ENCODE measurements at places on chromosomes 16 and 17.
A peak's percentile ranks its signal among the peaks of the same experiment; 100 is the strongest.

- DNase-seq = no peak
Measured at GRCh38 chr17:40086150-40087044, 14.0 kb downstream of the NR1D1 start.

DNA sequence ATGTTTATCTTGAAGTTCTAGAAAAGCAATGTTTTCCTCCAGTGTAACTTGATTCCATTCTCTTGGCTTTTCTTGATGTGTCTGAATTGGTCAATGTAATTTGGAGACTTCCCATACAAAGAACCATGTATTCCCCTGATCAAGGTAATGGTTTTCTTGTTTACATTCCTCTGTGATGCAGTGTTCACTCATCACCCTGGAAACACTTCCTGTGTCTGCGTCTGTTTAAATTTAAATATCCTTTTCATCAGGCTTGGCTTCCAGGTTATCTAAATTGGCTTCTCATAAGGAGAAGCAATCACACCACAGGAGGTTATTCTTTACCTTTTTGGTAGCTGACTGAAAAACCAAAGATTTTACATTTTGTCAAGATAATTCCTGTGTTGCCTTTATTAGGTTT is 237.3 kb upstream of the WSCD1 start:
- peak; percentile 93 for DNase-seq

- DNase-seq = peak; percentile 83
Measured at GRCh38 chr16:81711657-81712319, 67.3 kb upstream of the PLCG2 start.

DNA sequence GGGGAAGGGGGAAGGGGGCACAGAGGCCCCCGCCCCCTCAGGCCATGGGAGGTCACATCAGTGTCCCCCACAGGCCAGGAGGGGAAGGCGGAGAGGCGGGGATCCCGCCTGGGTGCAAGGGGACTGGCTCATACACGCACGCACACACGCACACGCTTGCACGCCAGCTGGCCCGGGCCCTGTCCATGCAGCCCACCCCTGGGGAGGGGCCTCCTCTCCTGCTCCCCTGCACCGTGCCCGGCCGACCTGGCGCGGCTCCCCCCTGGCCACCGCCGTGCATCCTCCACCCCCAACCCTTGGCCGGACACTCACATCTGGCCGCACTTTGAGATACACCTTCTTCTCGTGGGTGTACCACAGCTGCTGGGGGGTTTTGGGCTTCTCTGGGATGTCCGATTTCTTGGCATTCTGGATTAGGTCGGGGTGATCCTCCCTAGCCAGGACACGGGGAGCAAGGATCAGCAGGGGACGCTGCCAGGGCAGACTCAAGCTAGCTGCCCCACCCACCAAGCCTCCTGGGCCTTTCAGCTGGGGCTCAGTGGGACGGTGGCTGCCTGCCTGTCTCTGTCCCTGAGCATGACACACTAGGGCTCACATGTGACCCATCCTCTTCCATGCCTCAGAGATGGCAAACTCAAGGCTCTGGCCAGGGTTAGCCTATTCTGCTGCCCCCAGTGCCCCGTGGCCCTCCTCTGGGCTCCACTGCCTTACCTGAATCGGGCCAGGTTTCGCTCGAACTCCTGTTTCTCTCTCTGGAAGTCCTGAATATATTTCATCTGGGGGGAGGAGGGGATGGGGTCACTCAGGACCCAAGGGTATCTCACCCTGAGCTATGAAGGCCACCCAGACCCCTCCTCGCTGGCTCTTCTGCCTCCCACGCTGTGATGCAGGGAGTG is 6.7 kb downstream of the UBTF start:
- no peak for DNase-seq

- no peak for DNase-seq
Measured at GRCh38 chr17:10612957-10613744, 44.0 kb downstream of the MYH3 start.

DNA sequence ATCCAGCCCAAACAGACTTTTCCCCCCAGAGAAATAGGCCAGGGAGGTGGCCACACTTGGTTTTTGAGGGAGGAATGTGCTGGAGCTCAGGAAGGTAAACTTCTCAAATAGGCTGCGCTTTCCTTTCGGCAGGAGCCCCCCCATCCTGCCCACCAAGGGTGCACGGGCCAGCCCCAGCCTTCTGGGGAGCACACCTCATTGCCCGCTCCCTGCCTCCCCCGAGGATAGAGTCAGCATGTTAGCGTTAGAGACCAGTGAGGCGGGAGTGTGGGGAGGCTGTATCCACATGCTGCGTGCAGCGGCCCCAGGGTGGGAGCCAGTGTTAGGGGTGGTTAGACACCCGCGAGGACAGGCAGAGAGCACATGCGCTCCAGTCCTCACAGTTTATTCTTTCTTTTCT is 42.3 kb downstream of the PIPOX start:
- DNase-seq = no peak

DNA sequence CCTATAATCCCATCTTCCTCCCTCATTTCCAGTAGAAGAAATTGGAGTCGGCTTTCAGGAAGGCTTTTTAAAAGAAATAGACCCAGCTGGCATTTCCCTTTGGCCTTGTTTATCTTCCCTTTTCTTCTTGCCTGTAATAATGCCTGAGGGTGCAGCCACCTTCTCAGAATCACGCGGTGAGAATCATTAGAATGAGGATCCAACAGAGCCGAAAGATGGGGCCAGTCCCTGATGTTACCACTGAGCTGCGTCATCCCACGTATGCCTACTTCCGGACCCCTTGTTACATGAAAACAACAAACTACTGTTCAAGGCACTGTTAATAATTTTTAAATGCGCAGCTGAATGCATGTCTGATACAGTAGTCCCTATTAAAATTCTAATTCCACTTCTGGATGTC is 24.1 kb downstream of the SDR42E1 start:
- DNase-seq = no peak

GRCh38 chr16:67396159-67397035 is 3.1 kb upstream of the TPPP3 start:
- DNase-seq = peak; percentile 34

DNA sequence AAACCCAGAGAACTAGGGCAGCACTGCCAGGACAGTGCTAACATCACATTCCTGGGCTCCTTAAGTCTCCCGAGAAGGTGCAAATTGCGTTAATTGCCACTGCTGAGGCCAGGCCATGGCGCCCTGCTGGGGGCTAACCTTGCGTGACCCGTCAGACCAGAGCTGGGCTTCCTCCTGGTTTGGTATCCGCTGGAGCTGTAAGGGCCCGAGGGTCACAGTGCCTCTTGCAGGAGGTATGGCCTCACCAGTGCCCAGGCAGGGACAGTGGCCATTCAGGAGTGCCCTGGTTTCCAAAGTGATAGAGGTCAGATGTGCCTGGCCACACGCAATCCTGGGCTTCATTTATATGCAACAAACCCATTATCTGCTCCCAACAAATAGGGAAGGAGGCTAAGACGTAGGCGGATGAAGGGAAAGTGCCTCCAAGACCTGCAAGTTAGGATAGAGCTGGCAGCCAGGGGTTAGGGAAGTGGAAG is 17.7 kb upstream of the ADCY9 start:
- no peak for DNase-seq

- DNase-seq = no peak
Measured at GRCh38 chr17:75645889-75646637, 12.8 kb downstream of the SMIM5 start.

- no peak for DNase-seq
Measured at GRCh38 chr17:42562388-42563142, 617 bp downstream of the COASY start.

- no peak for DNase-seq
Measured at GRCh38 chr16:26252598-26252997, 560.8 kb downstream of the HS3ST4 start.

DNA sequence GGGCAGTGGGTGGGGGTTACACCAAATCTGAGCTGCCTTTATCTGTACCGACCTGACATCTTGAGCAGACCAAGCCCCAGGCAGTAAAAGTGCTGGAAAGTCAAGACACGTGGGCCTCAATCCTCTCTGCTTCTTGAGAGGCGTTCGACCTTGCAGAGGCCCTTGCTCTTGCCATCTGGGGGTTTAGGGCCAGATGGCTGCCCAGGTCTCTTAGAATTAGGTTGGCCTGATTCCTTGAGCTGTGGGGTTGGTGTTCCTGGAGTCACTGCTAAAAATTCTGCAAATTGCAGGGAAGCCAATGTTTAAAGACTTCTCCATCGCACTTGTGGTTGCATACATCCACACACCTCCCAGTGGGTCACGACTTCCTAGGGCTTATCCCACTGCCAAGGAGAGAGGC is 238.2 kb upstream of the ASIC2 start:
- DNase-seq = no peak

GRCh38 chr17:80796430-80796861 is 195.2 kb upstream of the CHMP6 start:
- no peak for DNase-seq

DNA sequence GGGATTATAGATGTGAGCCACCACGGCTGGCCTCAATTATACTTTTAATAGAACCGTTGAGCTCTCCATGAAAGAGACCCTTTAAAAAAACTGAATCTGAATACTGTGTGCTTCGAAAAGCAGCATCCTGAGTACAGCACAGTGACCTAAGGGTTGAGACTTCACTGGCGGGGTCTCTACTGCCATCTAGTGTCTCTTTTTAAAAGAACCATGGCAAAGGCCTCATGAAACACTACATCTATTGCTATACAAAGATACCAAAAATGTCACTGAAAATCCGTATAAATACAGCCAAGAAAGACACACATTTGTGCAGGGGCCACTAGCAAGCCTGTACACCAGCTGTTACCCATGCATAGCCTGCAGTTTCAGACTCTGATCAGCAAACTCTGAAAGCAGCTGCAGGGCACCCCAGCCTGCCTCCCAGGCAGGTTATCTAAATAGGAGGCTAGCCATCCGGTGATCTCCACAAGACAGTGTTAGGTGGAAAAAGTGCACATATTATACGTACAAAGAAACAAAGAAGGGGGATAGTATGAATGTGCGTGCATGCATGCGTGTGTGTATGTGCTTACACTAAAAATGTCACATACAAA is 35.3 kb downstream of the NPLOC4 start:
- peak; percentile 47 for DNase-seq

GRCh38 chr17:5069724-5070123 is 8.5 kb upstream of the ZFP3 start:
- DNase-seq = no peak

- DNase-seq = no peak
Measured at GRCh38 chr17:12994341-12995074, 23.3 kb downstream of the ELAC2 start.

DNA sequence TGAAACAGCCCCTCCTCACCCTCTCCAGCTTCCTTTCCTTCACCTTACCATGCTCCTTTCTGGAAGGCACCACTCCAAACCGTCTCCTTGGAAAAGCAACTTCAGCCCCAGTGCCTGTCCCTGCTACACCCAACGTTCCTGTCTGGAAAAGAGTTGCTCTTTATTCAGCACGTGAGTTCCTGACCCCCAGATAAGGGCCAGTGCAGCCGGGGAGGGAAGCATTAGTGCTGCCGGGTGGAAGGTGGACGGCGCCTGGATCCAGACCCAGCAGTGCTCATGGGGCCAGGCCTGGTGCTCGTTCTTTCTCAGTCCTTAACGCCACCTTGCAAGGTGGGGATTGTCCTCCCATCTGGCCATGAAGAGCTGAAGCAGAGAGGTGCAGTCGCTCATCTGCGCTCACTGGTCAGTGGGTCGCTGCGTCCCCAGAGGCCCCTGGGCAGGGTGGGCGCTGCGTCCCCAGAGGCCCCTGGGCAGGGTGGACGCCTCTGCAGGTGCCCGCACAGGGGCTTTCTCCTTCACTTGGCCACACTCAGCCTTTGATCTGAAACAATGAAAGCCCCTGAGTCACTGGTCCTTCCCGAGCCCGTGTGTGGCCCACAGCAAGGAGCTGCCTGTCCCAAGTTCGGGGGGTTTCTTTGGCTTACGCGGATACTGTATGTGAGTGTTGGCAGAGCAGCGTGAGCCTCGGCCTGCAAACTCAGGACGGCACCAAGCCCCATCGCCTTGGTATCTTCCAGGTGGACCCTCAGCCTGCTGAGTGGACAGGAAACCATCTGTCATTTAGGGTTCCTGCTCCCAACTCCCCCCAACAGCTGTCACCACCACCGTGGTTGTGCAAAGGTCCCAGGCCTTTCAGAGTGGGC is 117.1 kb downstream of the SEC14L1 start:
- no peak for DNase-seq

GRCh38 chr16:12617401-12617819 is 186.3 kb downstream of the CPPED1 start:
- DNase-seq = no peak

DNA sequence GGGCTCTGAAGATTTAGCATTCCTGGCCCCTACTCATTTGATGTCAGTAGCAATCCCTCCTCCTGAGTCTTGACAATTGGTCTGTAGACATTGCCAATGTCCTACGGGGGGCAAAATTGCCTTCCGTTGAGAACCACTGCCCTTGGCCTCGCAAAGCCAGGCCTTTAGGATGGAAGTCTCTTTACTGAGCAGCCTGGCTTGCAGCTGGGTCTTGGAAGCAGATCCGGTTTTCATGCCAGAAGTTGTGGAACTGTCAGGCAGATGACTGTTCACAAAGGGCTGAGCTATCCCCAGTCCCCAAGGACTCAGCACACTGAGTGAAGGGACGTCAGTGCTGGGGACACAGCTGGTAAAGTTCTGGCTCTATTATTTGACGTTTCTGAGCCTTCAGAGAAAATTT is 83.2 kb downstream of the WSCD1 start:
- no peak for DNase-seq

- DNase-seq = no peak
Measured at GRCh38 chr17:9666461-9667050, 21.2 kb downstream of the USP43 start.

DNA sequence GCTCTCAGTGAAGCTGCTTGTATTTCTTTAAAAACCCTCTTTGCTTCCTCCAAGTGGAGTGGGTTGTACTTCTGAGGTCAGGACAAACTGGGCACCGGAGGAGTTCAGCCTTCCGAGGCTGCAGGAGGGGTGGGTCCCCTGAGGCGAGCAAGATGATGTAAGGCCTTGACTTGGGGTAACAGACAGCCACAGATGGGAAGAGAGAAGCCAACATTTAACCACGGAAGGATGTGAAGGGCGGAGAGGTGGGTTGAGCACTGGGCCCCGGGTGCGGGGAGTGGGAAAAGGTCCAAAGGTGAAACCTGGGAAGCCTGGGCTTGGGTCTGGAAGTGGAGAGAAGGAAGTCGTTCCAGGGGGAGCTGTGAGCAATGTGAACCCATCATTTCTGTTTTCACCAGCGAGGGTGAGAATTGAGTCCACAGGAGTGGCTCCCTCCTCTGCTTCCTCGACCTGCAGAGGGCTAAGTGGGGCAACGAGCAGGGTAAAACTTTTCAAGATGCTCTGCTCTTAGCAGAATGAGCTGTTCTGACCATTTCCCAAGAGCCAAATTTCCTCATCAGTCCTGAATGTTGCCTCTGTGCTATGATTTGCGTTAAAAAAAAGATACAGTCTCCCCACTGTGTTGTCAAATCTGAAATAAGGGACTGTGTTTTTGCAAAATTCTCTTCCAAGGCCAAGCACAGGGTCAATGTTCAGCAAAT is 137.7 kb upstream of the CRHR1 start:
- no peak for DNase-seq

DNA sequence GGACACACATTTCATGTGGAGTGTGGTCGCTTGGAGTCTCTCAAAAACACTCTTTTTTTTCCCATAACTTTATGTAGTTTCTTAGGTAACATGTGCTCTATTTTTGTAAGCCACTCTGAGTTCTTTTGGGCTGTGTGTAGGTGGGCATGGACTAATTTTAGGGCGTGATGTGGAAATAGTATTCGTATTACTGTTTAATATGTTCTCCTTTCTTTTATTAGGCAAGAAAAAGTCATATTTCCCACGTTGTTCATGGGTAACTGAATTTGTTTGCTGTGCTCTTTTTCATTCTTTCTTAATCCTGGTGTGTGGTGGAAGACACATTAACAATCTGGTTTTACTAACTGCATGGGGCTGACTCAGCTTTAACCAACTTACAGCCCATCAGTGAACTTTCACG is 27.4 kb downstream of the NDEL1 start:
- DNase-seq = no peak
